ENCODE measurements at places on chromosomes 12 and 14. TPM values are rescaled to one million over a fixed set of nuclear protein-coding genes. Genes with fewer than 3 reads are reported as not detected.

GRCh38 chr12:102551186-102551585 is 70.8 kb upstream of the IGF1 start:
- no peak for DNase-seq

DNA sequence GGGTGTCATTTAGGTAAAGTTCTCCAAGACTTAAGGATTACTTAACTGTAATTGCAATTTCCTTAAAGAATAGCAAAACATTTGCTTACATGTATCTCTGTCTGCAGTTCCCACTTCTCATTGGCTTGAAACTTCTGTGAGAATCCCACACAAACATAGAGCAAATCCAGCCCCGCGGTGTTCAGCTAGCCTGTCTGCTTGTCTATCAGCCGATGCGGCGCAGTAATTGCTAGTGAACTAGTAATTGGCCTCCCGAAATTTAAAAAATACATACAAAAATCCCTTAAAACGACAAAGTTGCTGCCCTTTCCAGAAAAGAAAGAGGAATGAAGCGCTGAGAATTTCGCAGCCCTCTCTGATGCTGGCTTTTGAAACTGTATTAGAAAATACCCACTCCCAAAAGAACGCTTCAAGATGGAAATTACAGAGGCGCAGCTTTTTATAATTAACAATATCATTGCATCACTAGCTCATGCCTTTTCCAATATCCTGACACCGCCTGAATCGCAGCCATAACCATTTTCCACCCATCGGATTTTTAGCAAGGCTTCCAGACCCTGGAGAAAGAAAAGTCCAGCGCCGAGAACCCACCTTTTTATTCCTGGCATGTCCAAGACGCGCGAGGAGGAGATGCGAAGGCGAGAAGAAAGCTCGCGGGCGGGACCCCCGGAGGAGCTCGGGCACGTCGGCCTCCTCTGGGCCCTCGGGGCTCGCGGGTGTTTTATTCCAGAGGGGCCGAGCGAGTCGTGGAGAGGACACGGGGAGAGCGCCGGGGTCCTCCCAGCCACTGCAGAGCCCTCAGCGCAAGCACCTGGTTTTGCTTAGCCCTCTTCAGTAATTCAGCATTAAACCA is 646 bp downstream of the FBLN5 start:
- no peak for DNase-seq

Gene TAC3
- total RNA-seq, result not detected

DNA sequence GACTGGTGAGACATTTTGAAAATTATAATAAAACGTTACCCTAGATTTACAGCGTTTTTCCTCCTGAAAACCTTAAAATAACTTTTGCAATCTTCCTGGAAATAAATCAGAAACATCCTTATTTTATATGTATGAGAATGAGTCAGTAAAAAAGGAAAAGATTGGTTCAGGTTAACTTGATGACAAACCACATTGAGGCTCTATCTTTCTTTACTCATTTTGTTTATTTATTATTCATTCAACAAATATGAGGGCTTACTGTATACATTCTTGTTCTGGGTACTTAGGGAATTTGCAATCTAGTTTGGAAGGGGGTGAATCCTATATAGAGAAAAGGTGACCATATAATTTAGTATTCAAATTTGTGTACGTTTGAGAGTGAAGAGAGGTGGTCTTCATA is 156.6 kb downstream of the UNC79 start:
- no peak for DNase-seq

DNA sequence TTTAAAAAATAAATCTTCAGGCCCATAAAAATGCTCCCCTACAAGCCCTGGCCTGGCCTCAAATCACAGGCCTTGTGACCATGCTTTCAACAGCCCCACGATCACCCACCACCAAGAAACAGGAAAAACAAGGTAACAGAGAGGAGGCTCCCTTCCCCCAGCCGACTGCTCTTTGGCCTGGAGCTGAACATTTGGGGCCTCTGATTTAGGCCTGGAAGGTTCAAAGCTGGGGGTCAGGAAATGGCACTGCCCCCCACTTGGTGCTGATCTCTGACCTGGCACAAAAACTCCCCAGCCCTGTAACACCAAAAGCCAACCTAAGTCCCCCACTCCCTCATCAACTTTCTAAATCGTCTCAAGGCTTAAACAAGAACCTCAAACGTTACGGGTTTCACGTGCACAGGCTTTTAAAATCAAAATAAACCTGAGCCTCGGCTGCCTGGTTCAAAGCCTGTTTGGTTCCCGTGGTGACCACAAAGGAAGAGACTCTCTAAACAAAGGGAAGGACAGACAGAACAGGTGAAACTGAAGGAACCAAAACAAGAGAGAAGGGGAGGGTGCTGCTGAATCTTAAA is 9.0 kb downstream of the ACTN1 start:
- DNase-seq, result peak; percentile 84

Gene DBX2
- not detected for total RNA-seq
